Epithelial cell of proximal tubule (primary cell): ENCODE measurements at places on chromosomes 5 and 9. TPM values are rescaled to one million over a fixed set of nuclear protein-coding genes. Genes with fewer than 3 reads are reported as not detected.

Gene GRXCR2
- total RNA-seq: not detected in 2 replicates

Gene ATOSB
- 14.0 and 27.7 TPM in 2 replicates for total RNA-seq

Gene SUSD3
- 1.4 and 2.9 TPM in 2 replicates for total RNA-seq

Gene BTF3
- total RNA-seq: 731 and 741 TPM in 2 replicates

Gene TAF11L10
- total RNA-seq: not detected in 2 replicates

Gene NEUROG1
- total RNA-seq: not detected in 2 replicates

Gene LHX2
- not detected in 2 replicates for total RNA-seq

Gene SMIM15
- 70.5 and 71.4 TPM in 2 replicates for total RNA-seq

Gene LCN9
- total RNA-seq: not detected in 2 replicates

Gene TARS1
- 182 and 266 TPM in 2 replicates for total RNA-seq

Gene ACOT12
- not detected in 2 replicates for total RNA-seq

Gene C9orf50
- 0.69 TPM in 1 of 2 replicates, not detected in the other for total RNA-seq

Gene KIF20A
- total RNA-seq: 49.6 and 82.9 TPM in 2 replicates

Gene ZNF169
- 0.75 and 1.2 TPM in 2 replicates for total RNA-seq

Gene CAVIN4
- 0.36 and 0.98 TPM in 2 replicates for total RNA-seq

Gene SPINK6
- total RNA-seq: not detected in 2 replicates

Gene GRIN3A
- not detected in 2 replicates for total RNA-seq

Gene TRIP13
- total RNA-seq: 66.7 and 99.9 TPM in 2 replicates

Gene FUT7
- total RNA-seq: not detected in 2 replicates

Gene CDKN2A
- total RNA-seq: 22.4 and 47.7 TPM in 2 replicates

Gene FAM153A
- 0.12 TPM in 1 of 2 replicates, not detected in the other for total RNA-seq

Gene QSOX2
- total RNA-seq: 17.8 and 19.2 TPM in 2 replicates

Gene FAM200C
- total RNA-seq: 1.3 and 2.5 TPM in 2 replicates

Gene PRKAA1
- 30.5 and 38.5 TPM in 2 replicates for total RNA-seq

Gene LMAN2
- total RNA-seq: 252 and 266 TPM in 2 replicates

Gene TTC1
- total RNA-seq: 50.3 and 65.1 TPM in 2 replicates

Gene OR13C9
- not detected in 2 replicates for total RNA-seq

Gene PSD2
- not detected in 2 replicates for total RNA-seq

Gene TUSC1
- 16.7 and 20.8 TPM in 2 replicates for total RNA-seq

Gene PDCD1LG2
- 2.7 and 12.4 TPM in 2 replicates for total RNA-seq

Gene GFI1B
- not detected in 2 replicates for total RNA-seq

Gene UGCG
- total RNA-seq: 231 and 288 TPM in 2 replicates

Gene PLPP6
- total RNA-seq: 4.2 and 4.7 TPM in 2 replicates

Gene ABO
- total RNA-seq: 0.65 and 2.5 TPM in 2 replicates

Gene ST8SIA4
- 0.12 and 0.72 TPM in 2 replicates for total RNA-seq

Gene PCDHGA1
- 0.29 and 0.75 TPM in 2 replicates for total RNA-seq

Gene PCDHA1
- not detected in 2 replicates for total RNA-seq

Gene WDR38
- total RNA-seq: not detected in 2 replicates

Gene OR1B1
- not detected in 2 replicates for total RNA-seq

Gene CETN3
- 16.1 and 27.8 TPM in 2 replicates for total RNA-seq

Gene CDH9
- not detected in 2 replicates for total RNA-seq

Gene CHSY3
- total RNA-seq: 1.7 and 2.5 TPM in 2 replicates

Gene PKN3
- 16.5 and 28.4 TPM in 2 replicates for total RNA-seq

Gene RUSC2
- 18.9 and 21.7 TPM in 2 replicates for total RNA-seq

Gene PITX1
- total RNA-seq: 0.14 and 1.6 TPM in 2 replicates

Gene SPACA9
- 2.0 and 5.2 TPM in 2 replicates for total RNA-seq
